Sigmoid colon (tissue), 7 donors: ENCODE measurements at places on chromosomes 1 and 21. TPM values are rescaled to one million over a fixed set of nuclear protein-coding genes. Genes with fewer than 3 reads are reported as not detected.

DNA sequence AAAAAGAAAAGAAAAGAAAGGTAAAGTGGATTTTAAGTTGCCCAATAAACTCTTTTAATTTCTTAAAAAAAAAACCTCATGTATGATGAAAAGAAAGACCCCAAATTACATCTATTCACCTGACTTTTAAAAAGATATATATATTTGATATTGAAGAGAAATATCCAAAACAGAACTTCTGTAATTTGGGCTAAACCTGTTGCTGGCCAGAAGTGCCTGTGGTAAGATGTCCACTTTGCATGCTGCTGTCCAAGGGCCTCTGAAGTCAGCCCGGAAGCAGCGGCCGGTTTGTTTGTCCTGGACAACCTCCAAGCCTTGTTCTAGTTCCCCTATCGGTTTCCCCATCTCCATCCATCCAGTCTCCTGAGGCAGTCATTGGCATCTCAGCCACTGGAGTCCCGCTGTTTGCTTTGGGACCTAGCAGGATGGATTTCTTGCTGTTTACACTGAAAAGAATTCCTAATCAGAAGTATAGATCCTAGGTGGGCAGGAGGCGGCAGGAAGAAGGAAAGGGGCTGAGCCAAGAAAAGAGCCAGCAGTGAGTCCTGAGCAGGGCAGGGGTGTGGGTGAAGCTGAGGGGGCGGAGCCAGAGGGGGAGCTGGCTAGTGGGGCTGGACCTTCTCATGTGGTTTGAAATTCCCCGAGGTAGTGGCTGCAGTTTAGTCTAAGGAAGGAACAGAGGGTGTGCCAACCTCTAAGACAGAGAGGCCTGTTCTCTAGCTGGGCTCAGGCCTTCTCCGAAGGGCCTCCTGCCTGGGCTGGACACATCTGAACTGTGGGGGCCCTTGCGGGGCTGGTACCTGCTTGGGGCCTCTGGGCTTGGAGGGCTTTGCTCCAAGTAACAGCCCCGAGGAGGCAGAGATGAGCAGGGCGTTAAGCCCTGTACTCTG is 3.3 kb downstream of the NCMAP start:
- H3K27me3 ChIP-seq, result peaks cover 37% of the 10 kb centered on the region
- no peak overlapping the region for H3K4me3 ChIP-seq
- no peak overlapping the region for H3K27ac ChIP-seq
- DNase-seq, result no peak
- no peaks in the 10 kb centered on the region for H3K4me1 ChIP-seq
- no peaks in the 10 kb centered on the region for H3K36me3 ChIP-seq

- H3K4me1 ChIP-seq, result no peaks in the 10 kb centered on the region
- H3K27ac ChIP-seq, result no peak overlapping the region
- peaks cover 12% of the 10 kb centered on the region for H3K36me3 ChIP-seq
- no peaks in the 10 kb centered on the region for H3K27me3 ChIP-seq
Measured at GRCh38 chr1:88774151-88774556, 90.1 kb downstream of the PKN2 start.

Gene TNFRSF18
- 0.71 TPM for total RNA-seq

Gene AUNIP
- total RNA-seq, result not detected
